ENCODE measurements at places on chromosomes 6 and 20.

DNA sequence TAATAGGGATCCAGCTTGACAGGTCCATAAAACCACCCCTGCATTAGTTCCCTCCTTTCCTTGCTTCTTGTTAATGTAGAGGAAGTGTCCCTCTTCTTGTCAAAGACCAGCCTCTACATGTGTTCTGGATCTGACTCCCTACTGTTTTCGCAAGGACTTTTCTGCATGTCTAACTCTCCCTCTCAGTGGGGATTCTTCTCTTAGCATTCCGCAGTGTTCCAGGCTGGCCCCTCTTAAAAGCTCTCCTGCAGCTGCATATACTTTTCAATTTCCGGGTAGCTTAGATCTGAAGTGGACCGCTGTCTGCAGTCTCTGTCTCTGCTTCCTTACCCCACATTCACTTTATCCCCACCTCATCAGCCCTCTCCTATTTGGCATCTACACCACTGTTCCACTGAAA is 96.1 kb upstream of the MAN1A1 start:
- no peak for DNase-seq

- peak; percentile 38 for DNase-seq
These were observed 4.3 kb downstream of the MTCL3 start for GRCh38 chr6:127514773-127515227.

GRCh38 chr6:155578251-155578650 is 122.6 kb upstream of the NOX3 start:
- no peak for DNase-seq

GRCh38 chr6:104623052-104623690 is 236.5 kb downstream of the HACE1 start:
- DNase-seq = no peak

GRCh38 chr20:11205769-11206362 is 532.1 kb upstream of the JAG1 start:
- DNase-seq = no peak

- DNase-seq = peak; percentile 64
These were observed at the start of gene REV3L for GRCh38 chr6:111482959-111483735. Gene REV3L (minus strand): TSS chr6:111483218. CDS start chr6:111482888, 330 bp downstream.

DNA sequence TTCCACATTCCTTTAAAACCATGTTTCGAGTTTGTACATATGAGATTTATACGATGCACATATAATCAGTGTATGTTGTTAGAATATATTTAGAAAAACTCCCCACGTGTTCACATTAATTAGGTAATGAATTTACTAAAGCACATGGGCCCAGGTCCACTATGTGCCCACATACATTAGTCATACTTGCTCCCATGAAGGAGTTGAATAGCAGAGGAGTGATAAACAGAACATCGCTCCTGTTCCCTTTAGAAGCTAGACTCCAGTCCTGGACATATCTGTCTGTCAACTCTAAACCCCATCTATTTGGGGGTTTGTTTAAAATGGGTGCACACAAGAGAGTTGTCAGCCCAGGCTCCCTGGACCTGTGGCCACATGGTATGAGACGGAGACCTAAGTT is 108.1 kb upstream of the TIAM2 start:
- DNase-seq = no peak

GRCh38 chr6:122692175-122692598 is 82.0 kb downstream of the PKIB start:
- DNase-seq = no peak

DNA sequence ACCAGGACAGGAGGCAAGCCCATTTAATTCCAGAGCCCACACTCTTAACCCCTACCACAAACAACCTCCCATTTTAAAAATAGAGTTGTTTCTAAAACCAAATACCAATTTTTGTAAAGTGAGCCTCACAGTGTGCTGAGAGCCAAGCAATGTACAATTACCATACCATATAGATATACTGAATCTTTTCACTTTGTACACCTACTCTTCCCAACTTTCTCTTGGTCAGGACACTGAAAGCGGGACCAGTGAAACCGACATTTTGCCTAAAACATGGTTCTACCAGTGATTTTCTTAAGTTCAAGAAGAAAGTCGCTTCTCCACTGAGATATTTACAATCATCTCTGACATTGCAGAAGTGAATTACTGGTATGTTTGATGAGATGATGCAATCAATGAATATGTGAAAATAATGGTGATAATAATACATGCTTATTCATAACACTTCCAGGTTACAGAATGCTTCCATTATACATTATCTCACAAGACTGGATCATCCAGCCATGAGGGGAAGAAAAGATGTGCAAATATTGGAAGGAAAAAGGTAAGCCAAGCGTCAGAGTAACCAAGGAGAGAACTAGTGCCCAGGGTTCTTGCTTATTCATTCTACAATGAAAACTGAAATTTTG is 74.1 kb downstream of the HIVEP2 start:
- DNase-seq = no peak
